ENCODE measurements at places on chromosomes 11 and 22.

- DNase-seq = no peak
Observed at GRCh38 chr11:128022761-128023160, 564.6 kb downstream of the ETS1 start.

DNA sequence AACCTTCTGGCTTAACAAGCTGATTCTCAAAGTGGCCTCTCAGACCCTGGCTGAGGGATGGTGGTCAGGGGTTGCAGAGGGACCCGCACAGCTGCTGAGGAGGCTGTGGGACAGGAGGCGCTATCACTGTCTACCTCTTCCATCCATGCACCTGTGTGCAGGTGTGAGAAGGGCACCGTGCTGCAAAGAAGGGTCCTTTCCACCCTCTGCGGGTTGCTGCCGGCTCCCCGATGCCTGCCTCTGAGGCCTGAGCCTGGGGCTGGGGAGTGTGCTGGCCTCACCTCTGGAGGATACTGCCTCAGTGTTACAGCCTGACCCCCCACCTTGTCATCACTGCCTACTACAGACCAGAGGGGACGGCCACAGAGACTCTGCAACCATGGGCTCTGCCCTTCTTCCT lies 66.1 kb upstream of the B3GAT1 start:
- DNase-seq = no peak

DNA sequence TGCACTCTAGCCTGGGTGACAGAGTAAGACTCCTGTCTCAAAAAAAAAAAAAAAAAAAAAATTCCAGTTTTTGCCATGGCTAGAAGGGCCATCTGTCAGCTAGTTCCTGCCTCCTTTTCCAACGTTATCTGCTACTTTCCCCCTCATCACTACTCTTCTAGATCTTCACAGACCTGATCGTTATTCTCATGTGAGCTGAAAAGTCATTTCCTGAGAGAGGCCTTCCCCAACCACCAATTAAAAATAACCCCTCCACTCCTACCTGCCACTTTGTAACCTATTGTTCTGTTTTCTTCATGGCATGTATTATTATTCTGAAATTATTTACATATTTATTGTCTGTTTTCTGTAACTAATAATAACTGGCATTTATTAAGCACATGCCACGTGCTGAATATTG lies 24.2 kb downstream of the SGSM3 start:
- DNase-seq = no peak

GRCh38 chr22:29839039-29839438 lies 965 bp upstream of the ASCC2 start:
- no peak for DNase-seq

DNA sequence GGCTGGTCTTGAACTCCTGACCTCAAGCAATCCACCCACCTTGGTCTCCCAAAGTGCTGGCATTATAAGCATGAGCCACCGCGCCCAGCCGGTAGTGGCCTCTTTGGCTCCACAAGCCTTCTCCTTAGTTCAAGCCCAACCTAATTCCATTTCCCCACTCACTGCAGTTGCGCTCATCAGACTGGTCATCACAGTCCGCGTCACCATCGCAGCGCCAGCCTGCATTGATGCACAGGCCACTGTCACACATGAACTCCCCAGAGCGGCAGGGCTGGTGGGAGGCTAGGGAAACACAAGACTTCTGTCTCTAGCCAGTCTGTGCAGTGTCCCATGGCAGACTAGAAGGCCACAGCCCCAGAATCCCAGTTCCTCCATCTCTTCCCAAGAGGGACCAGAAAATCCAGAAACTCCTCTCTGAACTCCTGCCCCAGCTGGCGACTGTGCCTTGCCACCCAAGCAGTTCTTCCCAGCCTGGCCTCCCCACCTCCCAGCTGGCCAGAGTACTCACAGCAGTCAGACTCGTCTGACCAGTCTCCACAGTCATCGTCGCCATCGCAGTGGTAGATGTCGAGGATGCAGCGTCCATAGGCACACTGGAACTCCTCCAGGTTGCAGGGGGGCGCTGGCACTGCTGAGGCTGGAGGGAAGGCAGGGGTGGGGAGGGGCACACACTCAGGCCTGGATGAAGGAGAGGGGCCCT lies 19.8 kb downstream of the LRP4 start:
- DNase-seq = peak; percentile 66

GRCh38 chr11:103322821-103323220 lies 213.6 kb downstream of the DYNC2H1 start:
- no peak for DNase-seq

GRCh38 chr22:36280379-36280778 lies 27.4 kb downstream of the APOL1 start:
- no peak for DNase-seq

- DNase-seq = no peak
Observed at GRCh38 chr22:17319546-17319945, 49.7 kb upstream of the CECR2 start.

- DNase-seq = no peak
Observed at GRCh38 chr22:41555325-41555982, 5.4 kb upstream of the CSDC2 start.

DNA sequence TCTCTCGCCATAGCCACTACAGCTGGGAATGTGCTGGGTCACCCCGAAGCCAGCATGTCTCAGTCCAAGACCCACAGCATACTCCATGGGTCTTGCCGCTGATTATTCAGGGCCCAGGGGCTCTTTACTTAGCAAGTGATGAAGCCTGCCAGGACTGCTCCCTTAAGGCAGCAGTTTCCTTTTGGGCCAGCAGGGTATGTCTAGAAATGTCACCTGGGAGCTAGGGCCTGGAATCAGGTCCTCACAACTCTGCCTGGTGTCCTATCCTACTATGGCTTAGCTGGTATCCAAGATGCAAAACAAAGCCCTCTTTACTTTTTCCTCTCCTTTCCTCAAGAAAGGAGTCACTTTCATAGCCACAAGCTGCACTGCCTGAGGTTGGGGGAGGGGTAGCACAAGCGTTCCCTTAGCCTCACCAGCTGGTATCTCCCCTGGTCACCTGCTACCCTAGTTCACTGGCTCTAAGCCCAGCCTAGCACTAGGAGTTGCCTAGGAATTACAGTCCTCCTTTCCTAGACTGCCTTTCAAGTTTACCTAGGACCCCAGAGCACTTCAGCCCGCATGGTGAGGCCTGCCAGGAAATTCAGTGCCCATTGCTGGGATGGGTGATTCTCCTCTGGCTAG lies 22.6 kb upstream of the NCR3LG1 start:
- no peak for DNase-seq

GRCh38 chr11:119520400-119520799 lies 97.4 kb upstream of the THY1 start:
- no peak for DNase-seq

- no peak for DNase-seq
Observed at GRCh38 chr11:420911-421321, 6.1 kb upstream of the SIGIRR start.

DNA sequence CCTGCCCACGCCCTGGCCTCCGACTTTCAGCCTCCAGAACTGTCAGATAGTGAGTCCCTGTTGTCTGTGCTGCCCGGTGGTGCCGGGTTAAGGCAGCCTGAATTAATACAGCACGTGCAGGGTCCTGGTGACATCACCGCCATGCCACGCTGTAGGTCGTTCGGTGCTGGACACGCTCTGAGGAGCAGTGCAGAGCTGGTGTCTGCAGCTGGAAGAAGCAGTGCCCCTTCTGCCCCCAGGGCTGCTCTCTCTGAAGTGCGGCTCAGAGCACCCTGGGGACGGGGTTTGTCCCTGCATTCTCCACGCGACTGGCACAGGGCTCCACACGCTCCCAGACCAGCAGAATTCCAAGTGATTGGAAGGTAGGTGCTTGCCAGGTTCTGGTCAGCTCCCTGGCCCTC lies 831.5 kb downstream of the TBC1D22A start:
- DNase-seq = no peak

DNA sequence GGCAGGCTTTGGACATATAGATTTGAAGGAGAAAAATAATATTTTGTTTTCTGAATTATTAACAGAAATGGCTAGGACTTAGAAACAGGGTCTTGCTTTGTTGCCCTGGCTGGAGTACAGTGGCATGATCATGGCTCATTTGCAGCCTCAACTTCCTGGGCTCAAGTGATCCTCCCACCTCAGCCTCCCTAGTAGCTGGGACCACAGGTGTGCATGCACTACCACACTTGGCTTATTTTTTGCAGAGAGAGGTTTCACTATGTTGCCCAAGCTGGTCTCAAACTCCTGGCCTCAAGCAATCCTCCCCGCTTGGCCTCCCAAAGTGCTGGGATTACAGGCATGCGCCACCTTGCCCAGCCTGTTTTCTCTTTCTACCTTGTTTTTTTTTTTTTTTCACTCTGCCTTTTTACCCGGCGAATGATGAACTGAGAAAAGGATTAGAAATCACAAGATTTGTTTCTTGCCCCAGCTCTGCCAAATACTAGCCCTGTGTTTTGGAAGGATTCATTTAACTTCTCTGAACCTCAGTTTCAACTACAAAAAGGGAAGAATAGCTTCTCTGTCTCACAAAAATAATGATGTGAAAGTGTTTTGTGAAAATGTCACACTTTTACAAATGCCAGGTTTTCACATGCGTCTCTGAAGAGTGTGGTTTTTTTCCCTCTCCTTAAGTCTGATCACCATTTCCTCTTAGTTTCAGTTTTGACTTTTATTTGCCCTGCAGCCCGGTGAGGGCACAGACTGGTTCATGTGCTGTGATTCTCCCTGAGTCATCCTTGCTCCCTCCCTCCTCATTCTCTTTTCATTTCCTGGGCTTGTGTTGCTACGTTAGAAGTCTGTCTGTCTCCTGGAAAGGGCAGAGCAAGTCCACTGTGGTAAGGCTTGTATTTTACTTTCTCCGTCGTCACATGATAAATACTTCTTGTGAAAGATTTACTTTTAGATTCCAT lies 67.7 kb downstream of the BCL2L13 start:
- DNase-seq = no peak

GRCh38 chr22:40592352-40593113 lies 44.0 kb downstream of the MRTFA start:
- no peak for DNase-seq

DNA sequence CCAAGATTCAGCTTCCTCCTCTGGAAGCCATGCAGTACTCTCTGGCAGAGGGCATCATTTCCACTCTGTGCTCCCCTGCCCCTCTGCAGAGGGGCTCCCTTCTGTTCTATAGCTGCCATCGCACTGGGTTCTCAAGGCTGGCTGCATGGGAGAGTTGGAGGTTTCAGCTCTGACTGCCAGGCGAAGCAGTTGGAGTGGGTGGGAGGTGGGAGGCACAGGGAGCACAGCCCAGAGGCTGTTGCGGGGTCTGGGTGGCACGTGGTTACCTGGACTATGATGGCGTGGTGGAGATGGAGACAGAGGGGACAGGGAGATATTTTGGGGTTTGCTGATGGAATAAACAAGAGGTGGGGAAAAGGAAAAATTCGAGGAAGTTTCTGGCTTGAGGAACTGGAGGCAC lies 4.8 kb downstream of the PMM1 start:
- no peak for DNase-seq

GRCh38 chr22:24601217-24602104 lies 1.5 kb upstream of the GGT1 start:
- peak; percentile 87 for DNase-seq

DNA sequence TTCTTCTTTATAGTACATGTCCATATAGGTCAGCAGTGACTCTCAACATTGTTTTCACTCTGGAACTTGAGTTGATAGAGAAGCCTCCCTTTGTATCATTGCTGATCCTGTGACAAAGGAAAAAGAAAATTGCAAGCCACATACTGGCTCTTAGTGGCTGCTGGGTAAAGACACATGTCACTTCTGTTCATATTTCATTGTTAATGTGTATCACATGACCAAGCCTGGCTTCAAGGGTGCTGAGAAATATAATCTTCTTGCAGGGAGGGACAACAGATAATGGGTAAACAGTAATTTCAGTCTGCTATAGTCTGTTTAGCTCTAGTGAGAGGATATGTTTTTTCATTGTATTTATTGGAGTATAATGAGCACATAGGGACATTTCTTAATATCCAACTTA lies 173.3 kb downstream of the PGR start:
- no peak for DNase-seq

DNA sequence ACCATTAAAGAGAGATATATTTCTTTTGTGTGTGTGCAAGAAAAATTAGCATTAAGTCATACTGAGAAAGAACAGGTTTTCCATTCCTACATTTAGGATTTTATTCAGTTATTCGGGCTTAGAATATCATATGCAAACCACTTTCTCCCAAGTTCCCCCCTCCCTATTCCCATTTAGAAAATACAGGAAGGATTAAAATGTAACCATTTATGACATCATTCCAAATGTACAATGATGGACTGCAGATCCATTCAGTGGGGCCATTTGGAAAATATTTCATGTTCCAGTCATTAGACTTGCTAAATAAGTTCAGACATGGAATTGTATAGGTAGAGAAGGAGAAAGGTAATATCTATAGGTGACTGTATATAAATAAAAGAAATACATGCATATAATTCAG lies 228.6 kb upstream of the MPPED2 start:
- DNase-seq = no peak

- DNase-seq = no peak
Observed at GRCh38 chr22:44438481-44439131, 59.4 kb downstream of the RTL6 start.

DNA sequence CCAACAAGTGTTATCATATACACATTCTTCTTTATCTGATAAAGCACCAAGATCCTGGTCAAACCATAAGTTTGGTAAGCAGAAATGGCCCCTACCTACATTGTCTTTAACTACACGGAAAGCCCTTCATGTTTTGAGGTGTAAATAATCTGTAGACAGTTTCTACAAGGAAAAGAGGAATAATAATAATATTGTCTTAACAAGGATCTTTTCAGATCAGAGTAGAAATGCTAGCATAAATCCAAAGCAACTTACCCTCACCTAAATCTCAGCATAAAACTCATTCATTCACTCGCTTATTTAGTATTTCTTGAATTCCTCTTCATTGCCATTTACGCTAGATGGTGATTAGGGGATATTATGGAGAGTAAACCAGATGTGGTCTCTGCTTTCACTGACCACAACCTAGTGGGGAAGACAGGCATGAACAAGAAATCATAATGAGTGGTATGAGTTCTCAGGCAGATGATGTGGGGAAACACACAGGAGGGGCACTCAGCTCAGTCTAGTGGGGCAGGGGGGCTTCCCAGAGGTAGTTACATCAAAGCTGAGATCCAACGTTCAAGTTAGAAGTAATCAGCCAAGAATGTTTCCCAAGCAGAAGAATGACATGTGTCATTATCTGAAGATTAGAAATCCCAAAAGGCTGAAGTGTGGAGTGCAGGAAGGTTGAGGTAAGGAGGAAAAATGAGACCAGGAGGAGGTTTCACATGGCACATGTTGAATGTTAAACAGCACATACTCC lies 65.4 kb upstream of the ZC3H12C start:
- DNase-seq = no peak

- no peak for DNase-seq
Observed at GRCh38 chr11:127995921-127996320, 591.4 kb downstream of the ETS1 start.

All from upper lobe of left lung (tissue), 6 donors.